ENCODE measurements at places on chromosomes 1 and 21. TPM values are rescaled to one million over a fixed set of nuclear protein-coding genes. Genes with fewer than 3 reads are reported as not detected.

- no peak for DNase-seq
- H3K4me1 ChIP-seq = peaks cover 2% of the 10 kb centered on the region
- H3K36me3 ChIP-seq = peaks cover 50% of the 10 kb centered on the region
Measured at GRCh38 chr1:96808191-96808590, 86.6 kb downstream of the PTBP2 start.

DNA sequence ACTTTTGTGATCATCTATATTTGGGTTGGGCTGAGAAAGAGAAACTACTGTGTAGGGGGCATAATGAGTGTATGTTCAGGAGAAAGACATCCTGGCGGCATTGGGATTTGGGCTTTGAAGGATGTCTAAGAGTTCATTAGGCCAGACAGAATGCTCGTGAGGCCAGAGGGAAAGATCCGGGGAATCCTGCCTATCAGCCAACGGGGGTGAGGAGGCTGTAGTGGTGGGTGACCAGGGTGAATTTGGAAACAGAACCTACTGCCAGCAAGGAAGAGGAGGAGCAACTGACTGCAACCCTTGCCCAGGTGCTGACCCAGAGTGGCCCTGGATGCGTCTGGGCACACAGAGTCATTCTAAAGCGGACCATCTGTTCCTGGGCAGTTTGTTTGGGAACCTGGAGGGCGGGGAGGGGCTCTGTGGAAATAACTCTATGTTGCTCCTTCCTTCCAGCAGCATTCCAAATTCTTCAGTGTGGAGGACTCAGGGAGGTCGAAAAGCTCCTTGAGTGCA is 56.9 kb upstream of the ECE1 start:
- DNase-seq = no peak
- no peak overlapping the region for H3K27ac ChIP-seq
- H3K4me1 ChIP-seq = peaks cover 20% of the 10 kb centered on the region
- peaks cover 2% of the 10 kb centered on the region for H3K27me3 ChIP-seq
- no peak overlapping the region for H3K4me3 ChIP-seq
- H3K36me3 ChIP-seq = peaks cover 7% of the 10 kb centered on the region

- H3K4me3 ChIP-seq = no peak overlapping the region
- no peaks in the 10 kb centered on the region for H3K36me3 ChIP-seq
- no peaks in the 10 kb centered on the region for H3K4me1 ChIP-seq
- H3K27ac ChIP-seq = no peak overlapping the region
- no peak for DNase-seq
Measured at GRCh38 chr1:101745551-101746270, 251.0 kb downstream of the OLFM3 start.

DNA sequence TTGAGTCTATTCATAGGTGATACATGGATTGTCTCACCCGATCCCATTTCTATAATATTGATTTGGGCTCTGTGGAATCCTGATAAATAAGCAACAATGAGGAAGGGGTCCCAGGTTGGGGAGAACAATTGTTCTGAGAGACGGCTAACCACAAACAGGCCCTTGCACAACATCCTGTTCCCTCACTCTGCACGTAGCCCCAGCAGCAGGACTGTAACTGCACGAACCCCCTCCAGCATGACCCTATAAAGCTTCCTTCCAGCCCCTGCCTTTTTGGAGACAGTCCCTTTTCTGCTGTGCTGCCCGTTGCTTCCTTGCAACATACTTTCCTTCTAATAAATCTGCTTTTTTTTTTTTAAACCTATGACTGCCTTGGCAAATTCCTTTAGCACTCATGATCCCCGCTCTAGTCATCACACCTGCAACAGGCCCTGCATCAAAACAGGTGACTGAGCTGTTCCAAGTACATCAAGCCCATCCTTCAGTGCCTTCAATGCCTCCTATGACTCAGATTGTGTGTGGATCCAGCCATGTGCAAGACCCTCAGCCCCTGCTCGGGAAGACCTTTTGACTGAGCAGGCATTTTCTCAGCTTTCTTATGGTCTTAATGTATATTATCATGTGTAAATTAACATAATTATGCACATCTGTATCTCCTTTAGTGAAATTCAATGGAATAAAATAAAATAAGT is 63.7 kb upstream of the B3GALNT2 start:
- H3K4me3 ChIP-seq = no peak overlapping the region
- peak; percentile 69 for DNase-seq
- no peaks in the 10 kb centered on the region for H3K27me3 ChIP-seq
- H3K27ac ChIP-seq = peak overlapping the region; percentile 66

- DNase-seq = no peak
- H3K4me1 ChIP-seq = no peaks in the 10 kb centered on the region
- no peaks in the 10 kb centered on the region for H3K36me3 ChIP-seq
- peaks cover 80% of the 10 kb centered on the region for H3K27me3 ChIP-seq
Measured at GRCh38 chr1:16882986-16883385, 12.8 kb upstream of the RNU1-2 start.

- peak overlapping the region; percentile 91 for H3K27ac ChIP-seq
- peaks cover 39% of the 10 kb centered on the region for H3K4me1 ChIP-seq
- peak overlapping the region; percentile 83 for H3K4me3 ChIP-seq
- peaks cover 5% of the 10 kb centered on the region for H3K27me3 ChIP-seq
- no peak for DNase-seq
Measured at GRCh38 chr1:248906753-248907661, 972 bp downstream of the PGBD2 start.

DNA sequence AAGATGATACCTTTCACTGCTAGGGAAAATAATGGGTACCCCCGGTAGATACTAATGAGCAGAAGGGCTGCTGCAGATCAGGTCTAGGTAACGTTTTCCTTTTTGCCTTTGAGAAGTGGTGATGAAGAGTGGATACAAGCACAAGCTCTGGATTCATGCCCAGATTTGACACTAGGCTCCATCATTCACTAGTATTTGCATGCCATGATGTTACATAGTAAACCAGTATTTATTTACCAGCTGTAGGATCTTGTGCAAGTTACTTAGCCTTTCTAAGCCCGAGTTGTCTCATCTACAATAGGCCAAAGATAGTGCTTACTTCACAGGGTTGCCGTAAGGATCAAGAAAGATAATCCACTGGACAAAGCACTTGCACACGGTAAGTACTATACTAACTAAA is 14.2 kb downstream of the PTPN14 start:
- peaks cover 13% of the 10 kb centered on the region for H3K27me3 ChIP-seq
- H3K4me3 ChIP-seq = no peak overlapping the region
- no peaks in the 10 kb centered on the region for H3K4me1 ChIP-seq

DNA sequence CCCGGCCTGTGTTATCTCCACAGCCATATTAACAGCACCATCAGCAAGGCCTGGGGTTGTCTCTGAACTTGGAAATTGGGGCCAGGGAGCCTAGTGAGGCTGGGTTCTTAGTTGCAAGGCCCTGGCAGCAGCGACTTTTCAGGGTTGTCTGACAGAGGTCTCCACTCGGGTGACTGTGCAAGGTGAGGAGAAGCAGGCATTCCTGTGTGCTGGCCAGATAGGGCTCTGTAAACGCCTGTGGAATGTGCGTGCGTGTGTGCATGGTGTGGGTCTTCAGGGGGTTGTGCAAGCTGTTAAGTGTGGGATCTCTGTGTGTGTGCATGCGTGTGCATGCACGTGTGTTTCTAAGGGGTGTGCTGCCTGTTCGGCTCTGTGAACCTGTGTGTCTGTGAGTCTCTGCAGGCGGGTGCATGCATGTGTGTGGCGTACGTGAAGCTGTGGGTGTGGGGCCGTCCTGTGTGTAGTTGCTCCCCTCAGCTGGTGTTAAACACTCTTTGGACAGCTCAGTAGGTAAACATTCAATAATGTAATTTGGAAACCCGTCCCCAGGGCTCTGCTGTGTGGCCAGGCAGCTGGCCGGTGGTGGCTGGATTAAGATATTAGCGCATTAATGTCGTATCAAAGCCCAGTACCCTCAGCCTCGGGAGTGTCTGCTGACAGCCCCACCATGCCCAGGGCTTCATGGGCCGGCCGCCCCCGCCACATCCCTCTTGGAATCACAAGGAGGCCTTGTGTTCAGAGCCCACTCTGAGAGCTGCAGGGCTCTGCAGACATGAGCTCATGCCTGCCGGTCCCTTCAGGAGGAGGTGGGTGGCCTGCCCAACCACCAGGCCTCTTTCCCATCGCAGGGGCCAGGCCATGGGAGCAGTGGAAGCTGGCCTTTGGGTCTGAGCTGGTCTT is 189.9 kb downstream of the FOXD2 start:
- no peak overlapping the region for H3K27ac ChIP-seq
- H3K4me1 ChIP-seq = no peaks in the 10 kb centered on the region
- no peak for DNase-seq
- H3K4me3 ChIP-seq = no peak overlapping the region
- H3K36me3 ChIP-seq = no peaks in the 10 kb centered on the region

DNA sequence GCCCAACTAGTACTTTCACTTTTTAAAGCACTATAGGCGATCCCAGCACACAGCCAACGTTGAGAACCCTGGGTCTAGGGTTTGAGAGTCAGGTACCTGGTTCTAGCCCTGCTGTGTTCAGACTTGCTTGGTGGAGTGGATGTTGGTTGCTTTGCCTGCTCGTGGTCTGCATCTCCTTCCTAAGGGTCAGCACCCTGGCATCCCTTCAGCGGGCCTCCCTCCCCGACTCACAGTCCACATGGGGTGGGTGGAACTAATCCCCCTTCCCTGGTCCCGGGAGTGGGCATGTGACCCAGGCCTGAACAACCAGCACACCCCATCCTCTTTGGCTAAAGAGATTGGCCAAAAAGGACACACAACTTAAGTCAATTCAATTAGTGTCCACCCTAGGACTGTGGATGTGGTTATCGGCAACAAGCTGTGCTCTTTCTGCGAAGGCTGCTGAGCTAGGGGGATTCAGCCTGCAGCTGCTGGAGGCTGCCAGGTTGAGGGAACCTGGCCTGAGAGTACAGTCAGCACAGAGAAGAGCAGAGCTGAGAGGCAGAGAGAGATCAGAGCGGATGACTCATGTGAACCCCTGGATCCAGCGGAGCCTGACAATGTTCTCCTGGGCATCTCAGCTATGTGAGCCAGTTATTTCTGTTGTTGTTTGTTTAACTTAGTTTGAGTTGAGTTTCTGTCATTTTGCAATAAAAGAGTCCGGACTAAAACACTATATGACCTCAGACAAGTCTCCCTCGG is 138.9 kb downstream of the ACTL8 start:
- H3K36me3 ChIP-seq = no peaks in the 10 kb centered on the region
- H3K27me3 ChIP-seq = peaks cover 6% of the 10 kb centered on the region
- no peak overlapping the region for H3K4me3 ChIP-seq
- no peak overlapping the region for H3K27ac ChIP-seq
- no peaks in the 10 kb centered on the region for H3K4me1 ChIP-seq
- no peak for DNase-seq

- no peaks in the 10 kb centered on the region for H3K27me3 ChIP-seq
- H3K4me3 ChIP-seq = no peak overlapping the region
- peaks cover 29% of the 10 kb centered on the region for H3K36me3 ChIP-seq
- no peak for DNase-seq
- peaks cover 54% of the 10 kb centered on the region for H3K4me1 ChIP-seq
- peak overlapping the region; percentile 100 for H3K27ac ChIP-seq
Measured at GRCh38 chr1:161070761-161071160, 1.1 kb upstream of the ARHGAP30 start.

DNA sequence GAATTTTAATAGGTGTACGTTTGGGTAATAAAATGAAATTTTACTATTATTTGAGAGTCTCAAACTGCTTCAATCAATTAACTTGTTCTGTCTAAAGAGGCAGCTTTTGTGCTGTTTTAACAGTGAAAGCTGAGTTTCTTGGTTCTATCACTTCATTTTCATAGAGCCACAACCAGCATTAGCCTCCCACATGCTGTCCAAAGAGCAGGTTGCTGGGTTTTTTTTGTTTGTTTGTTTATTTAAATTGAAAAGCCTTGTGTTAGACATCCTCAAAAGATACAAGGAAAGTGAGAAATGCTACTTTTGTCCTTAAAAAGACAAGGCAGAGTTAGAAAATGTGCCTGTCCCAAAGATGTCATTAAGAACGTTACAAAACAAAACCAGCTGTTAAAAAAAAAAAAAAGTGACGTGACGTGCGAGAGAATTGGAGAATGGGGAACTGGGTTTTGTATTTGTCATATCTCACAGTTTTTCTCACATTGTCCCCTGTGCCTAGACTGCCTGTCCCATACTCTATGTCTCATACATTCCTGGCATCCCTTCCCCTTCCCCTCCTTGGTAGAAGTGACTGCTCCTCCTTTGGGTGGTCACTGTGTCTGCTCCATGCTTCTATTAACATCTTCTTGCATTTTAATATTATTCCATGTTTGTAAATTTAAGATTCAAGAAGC is 63.1 kb upstream of the CD34 start:
- H3K36me3 ChIP-seq = no peaks in the 10 kb centered on the region
- DNase-seq = no peak
- H3K4me3 ChIP-seq = no peak overlapping the region

GRCh38 chr1:30757352-30758120 is at the start of gene LAPTM5:
Gene LAPTM5, minus strand, starts transcription at chr1:30757774. Its CDS starts 29 bp downstream, at chr1:30757745.
- peak within 1 kb of the TSS; percentile 98 for H3K4me3 ChIP-seq
- DNase-seq = peak; percentile 78

GRCh38 chr1:39647247-39647646 is 7.8 kb upstream of the HEYL start:
- no peaks in the 10 kb centered on the region for H3K4me1 ChIP-seq
- DNase-seq = no peak
- no peak overlapping the region for H3K4me3 ChIP-seq
- H3K27ac ChIP-seq = no peak overlapping the region

DNA sequence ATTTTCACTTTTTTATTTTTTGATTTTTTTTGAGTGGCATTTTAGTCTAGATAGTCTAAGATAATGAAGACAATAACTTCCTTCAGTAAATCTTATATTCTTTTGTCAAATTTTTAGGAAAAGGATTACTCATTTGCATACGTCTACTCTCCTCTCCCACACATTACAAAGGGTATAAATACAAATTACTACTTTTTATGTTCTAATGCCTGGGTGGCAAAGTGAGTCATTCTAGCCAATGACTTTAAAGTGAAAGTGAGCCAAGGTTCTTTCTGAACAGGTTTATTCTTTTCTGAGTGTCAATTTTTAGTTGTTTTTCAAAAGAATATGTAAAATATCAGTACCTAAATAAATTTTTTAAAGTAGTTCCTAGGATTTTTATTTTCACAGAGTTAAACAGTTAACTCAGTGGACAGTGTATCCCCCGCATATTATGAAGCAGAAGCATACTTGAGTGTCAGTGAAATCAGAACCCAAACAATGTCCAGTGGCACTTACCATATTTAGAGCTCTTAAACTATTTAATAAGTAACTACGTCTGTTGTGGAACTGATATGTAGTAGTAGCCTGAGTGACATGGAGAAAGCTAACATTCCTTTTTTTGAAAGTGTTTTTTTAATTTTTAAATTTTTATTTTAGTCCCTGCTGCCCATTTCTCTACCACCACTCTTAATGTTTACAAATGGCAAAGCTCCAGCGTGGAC is 141.7 kb downstream of the PHTF1 start:
- no peak overlapping the region for H3K27ac ChIP-seq
- no peak overlapping the region for H3K4me3 ChIP-seq
- no peaks in the 10 kb centered on the region for H3K4me1 ChIP-seq
- peaks cover 2% of the 10 kb centered on the region for H3K36me3 ChIP-seq
- no peak for DNase-seq

DNA sequence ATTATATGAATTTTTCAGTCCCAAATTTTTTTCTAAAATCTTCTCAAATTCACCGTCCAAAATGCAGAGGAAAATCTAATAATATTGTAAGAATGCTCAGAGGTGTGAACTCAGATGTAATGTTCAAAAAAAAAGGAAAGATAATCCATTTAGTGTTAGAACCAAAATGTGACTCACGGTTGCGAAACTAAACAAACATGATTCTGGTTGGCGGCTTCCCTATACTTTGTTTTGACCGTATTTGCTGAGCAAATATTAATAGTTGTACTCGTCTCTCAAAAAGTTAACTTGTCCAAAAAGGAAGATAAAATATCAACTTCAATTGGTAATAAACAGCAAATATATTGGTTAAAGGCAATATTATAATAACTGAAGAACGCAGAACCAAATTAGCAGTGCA is 34.4 kb downstream of the ZSWIM5 start:
- no peak overlapping the region for H3K27ac ChIP-seq
- no peaks in the 10 kb centered on the region for H3K4me1 ChIP-seq
- DNase-seq = no peak
- H3K4me3 ChIP-seq = no peak overlapping the region
- H3K27me3 ChIP-seq = no peaks in the 10 kb centered on the region

Gene AADACL3
- total RNA-seq = not detected

Gene ZC3H12A
- 35.4 TPM for total RNA-seq

Gene TAS1R1
- not detected for total RNA-seq

Gene SELE
- total RNA-seq = not detected
